ENCODE measurements at places on chromosomes 4 and X.
A peak's percentile ranks its signal among the peaks of the same experiment; 100 is the strongest.

GRCh38 chr4:1466863-1467165 lies 60.6 kb upstream of the NKX1-1 start:
- H3K36me3 ChIP-seq, result no peaks in the 10 kb centered on the region
- H3K4me3 ChIP-seq, result no peak overlapping the region
- H3K4me1 ChIP-seq, result no peaks in the 10 kb centered on the region
- no peak overlapping the region for H3K27ac ChIP-seq
- H3K27me3 ChIP-seq, result peaks cover 81% of the 10 kb centered on the region

DNA sequence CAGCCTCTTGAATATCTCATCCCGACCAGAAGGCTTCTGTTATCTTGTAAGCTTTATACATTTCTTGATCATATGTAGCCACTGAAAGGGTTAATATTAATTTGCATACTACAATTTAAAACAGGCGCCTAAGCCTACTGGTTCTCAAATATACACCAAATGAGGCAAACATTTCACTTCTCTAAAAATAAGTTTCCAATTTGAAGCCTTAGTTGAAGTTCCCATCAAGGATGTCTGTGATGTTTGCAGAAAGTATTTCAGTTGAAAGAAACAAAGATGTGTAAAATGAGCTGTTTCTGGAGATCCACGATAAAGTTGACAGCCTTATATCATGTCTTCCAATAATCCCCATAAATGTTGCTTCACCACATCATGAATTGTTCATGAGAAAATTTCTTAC lies 70.6 kb downstream of the KIT start:
- H3K36me3 ChIP-seq, result no peaks in the 10 kb centered on the region
- no peak overlapping the region for H3K4me3 ChIP-seq
- no peak overlapping the region for H3K27ac ChIP-seq
- no peaks in the 10 kb centered on the region for H3K4me1 ChIP-seq
- H3K27me3 ChIP-seq, result no peaks in the 10 kb centered on the region

GRCh38 chr4:154471526-154472331 lies 19.9 kb downstream of the DCHS2 start:
- H3K27me3 ChIP-seq, result no peaks in the 10 kb centered on the region
- H3K36me3 ChIP-seq, result no peaks in the 10 kb centered on the region
- no peak overlapping the region for H3K27ac ChIP-seq
- no peak for DNase-seq

DNA sequence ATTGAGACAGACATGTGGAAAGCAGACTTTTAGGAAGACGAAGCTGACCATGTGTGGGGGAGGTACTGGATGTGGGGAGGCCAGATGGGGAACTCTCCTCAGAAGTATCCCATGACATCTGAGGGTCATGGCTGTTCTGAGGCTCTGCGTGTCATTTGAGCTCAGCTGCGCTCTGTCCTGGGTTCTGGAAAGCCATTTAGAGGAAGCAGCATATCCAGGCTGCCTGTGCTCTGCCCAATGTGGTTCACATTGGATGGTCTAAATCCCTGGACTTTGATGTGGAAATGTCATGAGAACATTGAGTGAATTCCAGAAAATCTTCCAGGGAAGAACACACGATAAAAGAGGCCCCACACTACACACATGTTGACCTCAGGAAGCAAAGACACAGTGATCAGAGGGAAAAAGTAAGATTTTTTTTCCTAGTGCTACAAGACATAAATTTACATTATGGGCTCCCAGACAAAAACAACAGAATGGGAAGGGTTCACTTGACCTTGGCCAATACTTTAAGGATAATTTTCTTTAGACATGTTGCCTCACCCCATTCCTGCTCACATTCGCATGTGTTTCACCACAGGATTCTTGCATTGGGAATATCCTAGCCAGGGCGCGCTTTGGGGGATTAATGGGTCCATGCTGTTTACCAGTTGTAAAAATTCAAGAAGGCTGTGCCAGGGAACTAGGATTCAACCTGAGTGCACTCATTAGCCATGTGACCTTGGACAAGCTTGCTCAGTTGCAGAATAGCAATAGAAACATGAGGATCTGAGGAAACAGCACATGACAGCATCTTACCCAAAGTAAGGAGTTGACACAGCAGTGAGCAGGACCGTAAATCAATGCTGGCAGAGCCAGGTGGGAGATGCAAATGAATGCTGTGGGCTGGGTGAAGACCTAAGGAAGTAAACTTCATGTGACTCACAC lies 73.2 kb upstream of the C1QTNF7 start:
- H3K27me3 ChIP-seq, result no peaks in the 10 kb centered on the region
- no peaks in the 10 kb centered on the region for H3K36me3 ChIP-seq
- DNase-seq, result peak; percentile 62
- no peaks in the 10 kb centered on the region for H3K4me1 ChIP-seq

- H3K4me1 ChIP-seq, result peaks cover 12% of the 10 kb centered on the region
- no peaks in the 10 kb centered on the region for H3K27me3 ChIP-seq
- H3K36me3 ChIP-seq, result peaks cover 17% of the 10 kb centered on the region
- DNase-seq, result peak; percentile 86
Measured at GRCh38 chr4:8215001-8215427, 15.9 kb downstream of the SH3TC1 start.

- H3K27me3 ChIP-seq, result no peaks in the 10 kb centered on the region
- H3K4me3 ChIP-seq, result no peak overlapping the region
- no peaks in the 10 kb centered on the region for H3K36me3 ChIP-seq
- DNase-seq, result no peak
- H3K27ac ChIP-seq, result peak overlapping the region; percentile 22
- H3K4me1 ChIP-seq, result peaks cover 24% of the 10 kb centered on the region
Measured at GRCh38 chr4:147984778-147985138, 252.9 kb downstream of the ARHGAP10 start.

- H3K27ac ChIP-seq, result no peak overlapping the region
- no peaks in the 10 kb centered on the region for H3K4me1 ChIP-seq
- H3K4me3 ChIP-seq, result no peak overlapping the region
Measured at GRCh38 chrX:119417842-119418241, 18.7 kb downstream of the SLC25A43 start.

DNA sequence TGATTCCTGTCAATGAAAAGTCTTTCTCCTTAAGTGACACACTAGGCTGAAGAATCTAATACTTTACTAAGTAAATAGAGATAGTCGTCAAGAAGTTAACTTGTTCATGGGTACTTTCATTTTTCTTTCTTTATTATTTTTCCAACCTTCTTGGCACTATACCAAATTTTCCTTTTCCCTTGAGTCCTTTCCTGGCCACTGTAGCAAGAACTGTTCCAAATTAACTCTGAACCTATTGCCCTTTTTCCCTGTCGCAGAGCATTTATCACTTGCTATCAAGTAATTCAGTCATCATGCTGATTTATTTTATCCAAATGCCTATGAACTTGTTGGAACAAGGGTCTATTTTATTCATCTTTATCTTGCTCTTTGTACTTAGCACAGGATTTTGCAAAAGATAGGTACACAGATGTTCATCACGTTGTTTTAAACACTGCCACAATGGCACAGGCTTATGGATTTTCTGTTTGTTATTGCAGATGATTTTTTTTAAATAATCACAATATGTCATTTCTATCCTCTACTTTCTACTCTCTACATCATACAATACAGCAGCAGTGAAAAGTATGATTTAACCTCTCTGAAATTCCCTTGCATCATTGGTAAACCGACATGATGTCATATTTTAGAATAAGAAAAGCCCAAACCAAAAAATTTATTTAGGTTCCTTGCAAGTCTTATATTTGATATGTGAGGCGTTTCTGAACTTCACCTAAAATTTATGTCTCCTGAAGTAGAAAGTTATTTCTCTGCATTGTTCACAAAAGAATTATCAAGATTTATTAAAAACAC lies 2352.3 kb downstream of the PCDH7 start:
- H3K27ac ChIP-seq, result no peak overlapping the region
- no peak for DNase-seq
- no peaks in the 10 kb centered on the region for H3K27me3 ChIP-seq
- no peaks in the 10 kb centered on the region for H3K36me3 ChIP-seq

DNA sequence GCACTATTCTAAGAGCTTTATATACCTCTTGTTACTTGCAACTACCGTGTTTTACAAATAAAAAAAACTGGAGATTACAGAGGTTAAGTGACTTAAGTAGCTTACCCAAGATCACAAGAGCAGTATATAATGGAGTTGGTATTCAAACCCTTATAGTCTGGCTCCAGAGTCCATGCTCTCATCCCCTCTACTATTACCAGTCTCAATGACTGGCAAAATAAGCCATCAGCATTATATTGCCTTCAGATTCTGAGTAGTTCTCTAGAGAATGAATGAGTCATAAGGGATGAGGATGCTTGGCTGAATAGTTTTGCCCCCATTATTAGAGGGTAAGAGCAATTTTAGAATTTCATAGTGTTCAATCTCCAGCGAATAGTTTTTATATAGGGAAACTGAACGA lies 170.1 kb upstream of the ATOH1 start:
- H3K4me3 ChIP-seq, result no peak overlapping the region
- no peak overlapping the region for H3K27ac ChIP-seq
- DNase-seq, result no peak
- no peaks in the 10 kb centered on the region for H3K36me3 ChIP-seq
- H3K4me1 ChIP-seq, result no peaks in the 10 kb centered on the region
- no peaks in the 10 kb centered on the region for H3K27me3 ChIP-seq

GRCh38 chr4:73540826-73541225 lies 59.3 kb downstream of the AFM start:
- no peak overlapping the region for H3K4me3 ChIP-seq
- H3K4me1 ChIP-seq, result no peaks in the 10 kb centered on the region
- no peaks in the 10 kb centered on the region for H3K36me3 ChIP-seq
- H3K27ac ChIP-seq, result no peak overlapping the region

DNA sequence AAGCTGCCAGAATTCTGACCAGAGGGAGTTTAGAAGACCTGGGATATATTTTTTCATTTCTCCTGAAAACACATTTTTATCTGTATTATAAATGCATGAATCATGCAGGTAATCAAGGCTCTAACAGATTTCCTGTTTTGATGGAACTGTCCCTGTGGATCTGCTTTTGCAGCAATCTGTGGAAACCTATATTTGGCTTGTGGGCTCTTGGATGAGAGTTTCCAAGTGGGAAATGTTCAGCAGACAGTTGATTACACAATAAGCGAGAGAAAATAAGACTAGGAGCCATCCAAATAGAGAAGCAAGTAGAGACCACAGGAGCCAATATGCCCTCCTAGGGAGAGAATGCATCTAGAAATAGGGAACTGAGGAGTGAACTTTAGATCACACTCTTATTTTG lies 105.0 kb downstream of the NDST3 start:
- no peak for DNase-seq
- no peaks in the 10 kb centered on the region for H3K4me1 ChIP-seq
- H3K4me3 ChIP-seq, result no peak overlapping the region
- no peaks in the 10 kb centered on the region for H3K36me3 ChIP-seq
- no peak overlapping the region for H3K27ac ChIP-seq

DNA sequence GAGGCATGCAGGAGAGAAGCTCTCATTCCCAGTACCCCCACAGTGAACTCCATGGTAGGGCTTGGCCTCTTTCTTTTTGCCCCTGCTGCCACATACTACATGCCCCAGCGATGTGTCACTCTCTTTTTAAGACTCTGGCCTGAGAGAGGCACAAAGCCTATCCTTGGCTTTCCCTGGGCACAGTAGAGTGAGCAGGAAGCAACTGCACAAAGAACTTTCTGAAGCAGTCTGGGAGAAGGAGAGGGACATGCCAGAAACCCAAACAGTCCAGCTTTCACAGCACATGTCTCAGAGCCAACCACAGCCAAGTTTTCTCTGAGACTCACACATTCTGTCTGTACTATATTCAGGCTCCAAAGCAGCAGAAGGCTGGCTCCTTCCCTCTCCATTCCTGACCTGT lies 7.9 kb upstream of the NALF2 start:
- H3K4me1 ChIP-seq, result no peaks in the 10 kb centered on the region
- H3K36me3 ChIP-seq, result no peaks in the 10 kb centered on the region
- no peak overlapping the region for H3K4me3 ChIP-seq
- no peak for DNase-seq
- no peak overlapping the region for H3K27ac ChIP-seq

- no peak overlapping the region for H3K4me3 ChIP-seq
- H3K36me3 ChIP-seq, result no peaks in the 10 kb centered on the region
- H3K27me3 ChIP-seq, result no peaks in the 10 kb centered on the region
Measured at GRCh38 chr4:48654015-48654664, 125.9 kb downstream of the FRYL start.

- no peaks in the 10 kb centered on the region for H3K27me3 ChIP-seq
- no peak overlapping the region for H3K27ac ChIP-seq
- H3K4me1 ChIP-seq, result peaks cover 62% of the 10 kb centered on the region
Measured at GRCh38 chr4:82362565-82362964, 11.2 kb downstream of the HNRNPD start.

- H3K36me3 ChIP-seq, result no peaks in the 10 kb centered on the region
- no peak for DNase-seq
- no peak overlapping the region for H3K27ac ChIP-seq
Measured at GRCh38 chrX:56943264-56943663, 52.1 kb downstream of the SPIN3 start.

DNA sequence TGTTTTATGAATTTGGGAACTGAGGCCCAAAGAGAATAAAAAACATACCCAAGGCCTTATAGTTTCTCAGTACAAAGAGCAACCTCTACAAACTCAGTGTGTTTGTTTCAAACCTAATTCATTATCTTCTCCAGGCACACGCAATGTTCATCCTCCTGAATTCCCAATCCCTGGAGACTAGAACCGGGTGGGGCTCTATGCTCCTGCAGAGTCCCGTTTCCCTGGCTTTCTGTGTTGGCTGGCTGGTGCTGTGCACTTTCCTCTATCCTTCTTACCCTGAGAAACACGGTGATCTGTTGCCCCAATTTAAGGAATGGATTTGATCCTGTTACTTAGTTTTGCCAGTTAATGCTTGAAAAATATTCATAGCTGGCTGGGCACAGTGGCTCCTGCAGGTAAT lies 63.9 kb downstream of the FGFBP1 start:
- H3K4me3 ChIP-seq, result no peak overlapping the region
- no peak for DNase-seq
- no peaks in the 10 kb centered on the region for H3K4me1 ChIP-seq
- H3K27me3 ChIP-seq, result no peaks in the 10 kb centered on the region
- H3K27ac ChIP-seq, result peak overlapping the region; percentile 63
- H3K36me3 ChIP-seq, result no peaks in the 10 kb centered on the region

DNA sequence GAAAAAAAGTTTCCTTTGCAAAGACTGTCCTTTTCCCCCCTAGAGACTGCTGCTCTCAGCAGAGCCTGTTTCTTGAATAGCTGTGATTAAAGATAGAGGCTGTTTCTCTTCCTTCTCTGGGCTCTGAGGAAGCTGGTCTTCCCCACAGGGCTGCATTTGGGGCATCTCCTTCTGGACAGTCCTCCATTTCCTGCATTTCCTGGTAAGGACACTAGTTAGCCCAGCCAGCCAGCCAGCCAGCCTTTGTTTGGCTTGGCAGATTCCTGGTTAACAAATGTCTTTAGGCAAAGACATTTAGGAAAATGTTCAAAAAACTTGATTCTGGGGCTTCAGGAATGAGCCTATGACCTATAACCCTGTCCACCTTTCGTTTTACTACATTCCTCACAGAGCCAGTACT lies 34.0 kb upstream of the PLAC1 start:
- no peak for DNase-seq
- H3K36me3 ChIP-seq, result no peaks in the 10 kb centered on the region
- no peaks in the 10 kb centered on the region for H3K4me1 ChIP-seq
- no peak overlapping the region for H3K4me3 ChIP-seq
- no peaks in the 10 kb centered on the region for H3K27me3 ChIP-seq

GRCh38 chr4:106140601-106141000 lies 175.4 kb downstream of the TBCK start:
- no peaks in the 10 kb centered on the region for H3K36me3 ChIP-seq
- no peak for DNase-seq
- no peak overlapping the region for H3K4me3 ChIP-seq

GRCh38 chr4:48877827-48878535 lies 28.6 kb downstream of the OCIAD2 start:
- no peaks in the 10 kb centered on the region for H3K4me1 ChIP-seq
- no peak overlapping the region for H3K27ac ChIP-seq
- H3K4me3 ChIP-seq, result no peak overlapping the region
- H3K36me3 ChIP-seq, result no peaks in the 10 kb centered on the region
- no peaks in the 10 kb centered on the region for H3K27me3 ChIP-seq
- no peak for DNase-seq

GRCh38 chr4:53043055-53043454 lies 180.9 kb downstream of the RASL11B start:
- H3K36me3 ChIP-seq, result no peaks in the 10 kb centered on the region
- no peaks in the 10 kb centered on the region for H3K27me3 ChIP-seq
- no peak for DNase-seq
- H3K27ac ChIP-seq, result no peak overlapping the region
- no peak overlapping the region for H3K4me3 ChIP-seq

Data from tibial artery (tissue), 4 donors.